ENCODE measurements at places on chromosomes 12 and 14.

GRCh38 chr12:33519566-33519965 is 79.9 kb upstream of the SYT10 start:
- DNase-seq, result no peak

GRCh38 chr12:59929110-59929509 is 333.3 kb downstream of the SLC16A7 start:
- no peak for DNase-seq

DNA sequence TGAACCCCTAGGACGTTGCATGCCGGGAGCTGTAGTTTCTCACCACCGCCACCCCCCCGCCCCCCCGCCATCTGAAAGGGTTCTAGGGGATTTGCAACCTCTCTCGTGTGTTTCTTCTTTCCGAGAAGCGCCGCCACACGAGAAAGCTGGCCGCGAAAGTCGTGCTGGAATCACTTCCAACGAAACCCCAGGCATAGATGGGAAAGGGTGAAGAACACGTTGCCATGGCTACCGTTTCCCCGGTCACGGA is 501 bp upstream of the HSP90B1 start:
- DNase-seq, result no peak

- no peak for DNase-seq
Observed at GRCh38 chr14:82689948-82690347, 1156.3 kb upstream of the SEL1L start.

GRCh38 chr14:104268295-104268694 is 129.9 kb downstream of the KIF26A start:
- no peak for DNase-seq

Data from upper lobe of right lung (tissue), 1 donor.